Muscle of leg (tissue), 16 donors: ENCODE measurements at places on chromosomes 16 and 17. TPM values are rescaled to one million over a fixed set of nuclear protein-coding genes. Genes with fewer than 3 reads are reported as not detected.

GRCh38 chr17:73777131-73777449 is 132.8 kb upstream of the SDK2 start:
- H3K27me3 ChIP-seq = peaks cover 34% of the 10 kb centered on the region
- no peaks in the 10 kb centered on the region for H3K36me3 ChIP-seq
- no peak overlapping the region for H3K4me3 ChIP-seq
- H3K27ac ChIP-seq = no peak overlapping the region
- no peak for DNase-seq
- no peaks in the 10 kb centered on the region for H3K4me1 ChIP-seq

The MT1X gene
- 16.8 TPM for total RNA-seq

The TMIGD1 gene
- not detected for total RNA-seq

The HAGHL gene
- total RNA-seq = 1.7 TPM

DNA sequence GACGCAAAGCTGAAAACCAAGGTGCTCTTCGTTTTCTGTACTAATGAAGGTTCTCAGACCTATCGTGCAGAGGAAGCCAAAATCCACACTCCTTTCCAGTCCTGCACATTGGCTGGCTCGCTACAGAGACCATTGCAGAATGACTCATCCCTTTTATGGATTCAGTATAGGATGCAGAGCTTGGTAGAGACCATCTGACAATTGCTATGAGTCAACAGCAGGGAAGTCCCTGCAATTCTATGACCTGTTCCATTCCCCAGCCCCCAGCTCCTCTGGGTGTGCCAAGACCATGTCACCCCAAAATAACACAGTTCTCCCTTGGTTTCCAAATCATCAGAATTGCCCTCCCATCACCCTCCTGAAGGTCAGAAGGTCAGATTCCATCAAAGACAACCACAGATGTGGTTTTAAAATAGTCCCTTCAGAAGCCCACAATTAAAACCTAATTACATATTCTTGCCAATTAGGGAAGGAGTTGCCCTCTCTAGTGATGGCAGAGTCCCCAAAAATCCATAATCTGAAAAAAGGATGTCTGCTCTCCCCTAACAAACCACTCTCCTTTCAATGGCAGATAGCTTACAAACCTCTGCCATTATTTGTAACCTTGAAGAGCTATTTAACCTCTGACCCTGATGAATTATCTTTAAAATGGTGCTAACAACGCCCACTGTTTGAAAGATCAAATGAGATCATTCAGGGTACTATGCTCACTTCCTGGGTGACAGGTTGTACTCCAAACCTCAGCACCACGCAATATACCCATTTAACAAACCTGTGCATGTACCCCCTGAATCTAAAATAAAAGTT is 108.2 kb upstream of the RBBP6 start:
- H3K27ac ChIP-seq = no peak overlapping the region
- H3K4me3 ChIP-seq = no peak overlapping the region
- no peak for DNase-seq
- no peaks in the 10 kb centered on the region for H3K36me3 ChIP-seq
- H3K4me1 ChIP-seq = no peaks in the 10 kb centered on the region
- no peaks in the 10 kb centered on the region for H3K27me3 ChIP-seq

DNA sequence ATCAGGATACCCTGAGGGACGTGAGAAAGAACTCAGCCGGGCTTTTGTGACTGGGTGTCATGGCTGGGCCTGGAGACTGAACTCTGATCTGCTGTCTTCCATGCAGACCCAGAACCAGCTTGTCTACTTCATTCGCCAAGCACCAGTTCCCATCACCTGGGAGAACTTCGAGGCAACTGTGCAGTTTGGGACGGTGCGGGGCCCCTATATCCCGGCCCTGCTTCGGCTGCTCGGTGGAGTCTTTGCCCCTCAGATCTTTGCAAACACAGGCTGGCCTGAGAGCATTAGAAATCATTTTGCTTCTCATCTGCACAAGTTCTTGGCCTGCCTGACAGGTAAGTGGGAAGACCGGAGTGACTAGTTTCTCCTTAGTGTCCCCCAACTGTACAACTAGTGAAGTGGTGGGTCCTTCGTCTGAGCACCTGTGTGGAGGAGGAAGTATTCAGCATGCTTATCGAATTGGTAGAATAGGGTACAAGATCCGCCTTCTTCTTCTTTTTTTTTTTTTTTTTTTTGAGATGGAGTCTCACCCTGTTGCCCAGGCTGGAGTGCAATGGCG is 15.5 kb downstream of the DNAH2 start:
- H3K27ac ChIP-seq = no peak overlapping the region
- no peaks in the 10 kb centered on the region for H3K4me1 ChIP-seq
- no peak for DNase-seq
- no peaks in the 10 kb centered on the region for H3K36me3 ChIP-seq

DNA sequence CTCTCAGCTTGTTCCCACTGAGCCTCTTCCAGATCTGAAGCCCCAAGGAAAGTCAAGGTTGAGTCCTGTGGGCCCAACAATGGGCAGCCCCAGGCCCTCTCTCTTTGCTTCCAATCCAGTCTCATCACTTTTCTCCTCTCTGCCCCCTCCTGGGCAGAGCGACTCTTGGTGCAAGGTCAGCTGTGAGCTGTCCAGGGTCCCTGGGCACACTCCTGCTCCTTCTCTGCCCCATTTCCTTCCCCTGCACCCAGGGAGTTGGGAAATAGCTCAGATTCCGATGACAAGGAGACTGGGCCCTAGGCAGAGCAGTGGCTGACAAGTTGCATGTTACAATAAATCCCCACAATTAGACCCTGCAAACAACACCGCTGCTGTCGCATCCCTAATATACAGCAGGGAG is 16.1 kb upstream of the CRHR1 start:
- peaks cover 3% of the 10 kb centered on the region for H3K4me1 ChIP-seq
- H3K36me3 ChIP-seq = no peaks in the 10 kb centered on the region
- DNase-seq = no peak
- peaks cover 39% of the 10 kb centered on the region for H3K27me3 ChIP-seq
- H3K27ac ChIP-seq = no peak overlapping the region
- no peak overlapping the region for H3K4me3 ChIP-seq

The MAP2K6 gene
- total RNA-seq = 22.8 TPM

GRCh38 chr16:2208772-2209171 is 1.9 kb downstream of the BRICD5 start:
- H3K36me3 ChIP-seq = peaks cover 43% of the 10 kb centered on the region
- no peaks in the 10 kb centered on the region for H3K27me3 ChIP-seq
- peaks cover 65% of the 10 kb centered on the region for H3K4me1 ChIP-seq
- no peak overlapping the region for H3K27ac ChIP-seq

GRCh38 chr17:61406971-61407911 is 7.6 kb downstream of the TBX2 start:
- H3K27me3 ChIP-seq = peaks cover 97% of the 10 kb centered on the region
- no peak overlapping the region for H3K27ac ChIP-seq
- peaks cover 7% of the 10 kb centered on the region for H3K36me3 ChIP-seq
- H3K4me3 ChIP-seq = no peak overlapping the region

GRCh38 chr16:87253536-87253935 is 63.7 kb downstream of the C16orf95 start:
- H3K27me3 ChIP-seq = peaks cover 12% of the 10 kb centered on the region
- no peak overlapping the region for H3K4me3 ChIP-seq
- H3K36me3 ChIP-seq = no peaks in the 10 kb centered on the region
- H3K27ac ChIP-seq = no peak overlapping the region

- no peak for DNase-seq
- no peak overlapping the region for H3K27ac ChIP-seq
- no peaks in the 10 kb centered on the region for H3K27me3 ChIP-seq
- H3K4me1 ChIP-seq = no peaks in the 10 kb centered on the region
- no peak overlapping the region for H3K4me3 ChIP-seq
Observed at GRCh38 chr16:19437280-19437679, 19.6 kb downstream of the TMC5 start.

GRCh38 chr17:64055183-64056142 is 35.0 kb upstream of the ICAM2 start:
- DNase-seq = no peak
- no peak overlapping the region for H3K27ac ChIP-seq
- no peaks in the 10 kb centered on the region for H3K27me3 ChIP-seq
- H3K4me3 ChIP-seq = no peak overlapping the region
- H3K36me3 ChIP-seq = peaks cover 41% of the 10 kb centered on the region
- no peaks in the 10 kb centered on the region for H3K4me1 ChIP-seq

GRCh38 chr16:20624882-20625807 is 49.0 kb upstream of the ACSM2B start:
- no peaks in the 10 kb centered on the region for H3K4me1 ChIP-seq
- H3K27me3 ChIP-seq = no peaks in the 10 kb centered on the region
- H3K27ac ChIP-seq = no peak overlapping the region
- H3K36me3 ChIP-seq = no peaks in the 10 kb centered on the region

DNA sequence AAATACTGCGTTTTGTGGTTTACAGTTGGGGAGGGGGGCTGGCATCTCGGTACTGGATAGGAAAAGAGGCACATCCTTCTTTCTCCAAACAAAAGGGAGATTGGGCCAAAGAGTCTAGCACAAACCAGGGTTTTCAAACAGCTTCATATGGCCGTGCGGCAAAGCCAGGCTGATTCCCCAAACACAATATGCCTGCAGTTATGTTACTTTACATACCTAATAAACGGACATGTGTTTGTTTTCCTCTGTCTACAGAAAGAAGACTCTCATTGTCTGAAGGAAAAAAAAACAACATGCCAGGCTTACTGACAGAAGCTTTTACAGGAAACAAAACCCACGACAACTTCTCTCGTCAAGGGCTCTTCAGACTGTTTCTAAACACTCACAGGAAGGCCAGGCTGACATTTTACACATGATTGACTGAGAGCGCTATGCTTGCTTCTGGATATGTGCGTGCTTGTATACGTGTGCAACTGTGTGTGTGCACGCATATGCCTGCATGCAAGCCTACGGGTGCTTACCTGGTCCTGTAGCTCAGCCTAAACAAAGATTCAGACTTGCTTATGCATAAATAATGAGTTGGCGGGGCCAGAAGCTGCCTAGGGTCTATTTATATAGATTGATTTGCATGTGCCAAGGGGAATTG is 461.0 kb upstream of the C16orf82 start:
- DNase-seq = no peak
- no peaks in the 10 kb centered on the region for H3K4me1 ChIP-seq
- no peaks in the 10 kb centered on the region for H3K27me3 ChIP-seq
- no peaks in the 10 kb centered on the region for H3K36me3 ChIP-seq
- H3K27ac ChIP-seq = no peak overlapping the region

DNA sequence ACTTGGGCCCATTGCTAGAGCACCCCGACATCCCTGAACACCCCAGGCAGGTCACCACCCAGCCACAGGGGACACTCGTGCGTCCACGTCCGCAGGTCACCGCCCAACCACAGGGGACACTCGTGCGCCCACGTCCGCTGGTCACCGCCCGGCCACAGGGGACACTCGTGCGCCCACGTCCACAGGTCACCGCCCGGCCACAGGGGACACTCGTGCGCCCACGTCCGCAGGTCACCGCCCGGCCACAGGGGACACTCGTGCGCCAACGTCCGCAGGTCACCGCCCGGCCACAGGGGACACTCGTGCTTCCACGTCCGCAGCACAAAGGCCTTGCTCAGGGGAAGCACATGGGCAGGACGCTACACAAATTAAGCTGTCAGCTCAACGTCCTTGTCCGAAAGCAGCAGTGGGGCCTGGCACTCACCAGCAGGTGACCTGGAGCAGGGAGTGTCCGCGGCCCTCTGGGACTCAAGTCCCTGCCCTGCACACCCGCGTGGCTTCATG is 17.7 kb downstream of the GALNS start:
- H3K36me3 ChIP-seq = peaks cover 38% of the 10 kb centered on the region
- H3K4me3 ChIP-seq = no peak overlapping the region
- DNase-seq = no peak
- no peak overlapping the region for H3K27ac ChIP-seq

- no peak for DNase-seq
- H3K4me1 ChIP-seq = peaks cover 6% of the 10 kb centered on the region
- no peaks in the 10 kb centered on the region for H3K27me3 ChIP-seq
- H3K4me3 ChIP-seq = no peak overlapping the region
Observed at GRCh38 chr17:49612726-49613125, 37.1 kb downstream of the NXPH3 start.
